ENCODE measurements at places on chromosomes 6 and 20.

GRCh38 chr20:23745247-23745646 is 5.5 kb downstream of the CST1 start:
- no peaks in the 10 kb centered on the region for H3K36me3 ChIP-seq
- H3K4me1 ChIP-seq, result no peaks in the 10 kb centered on the region
- no peak overlapping the region for H3K4me3 ChIP-seq

DNA sequence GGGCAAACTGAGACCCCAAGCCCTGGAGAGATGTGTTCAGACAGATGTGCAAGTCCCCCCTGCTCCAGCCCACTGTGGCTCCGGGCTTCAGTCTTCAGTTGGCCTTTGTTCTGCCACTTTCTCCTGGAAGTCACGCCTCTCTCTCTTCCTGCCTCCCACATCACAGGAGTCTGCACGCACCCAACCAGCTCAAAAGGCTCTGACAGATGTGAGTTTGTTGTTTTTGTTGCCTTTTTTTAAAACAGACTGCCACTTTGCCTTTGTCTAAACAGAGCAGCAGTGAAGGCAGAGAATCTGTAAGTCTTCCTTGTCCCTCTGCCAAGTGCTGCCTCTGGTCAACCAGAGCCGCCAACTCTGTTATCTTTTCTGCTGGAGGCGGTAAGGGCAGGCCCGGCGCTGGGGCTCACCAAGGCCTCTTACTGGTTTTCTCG is 149.7 kb downstream of the TFAP2C start:
- H3K27ac ChIP-seq, result no peak overlapping the region
- no peaks in the 10 kb centered on the region for H3K36me3 ChIP-seq
- no peak for DNase-seq

DNA sequence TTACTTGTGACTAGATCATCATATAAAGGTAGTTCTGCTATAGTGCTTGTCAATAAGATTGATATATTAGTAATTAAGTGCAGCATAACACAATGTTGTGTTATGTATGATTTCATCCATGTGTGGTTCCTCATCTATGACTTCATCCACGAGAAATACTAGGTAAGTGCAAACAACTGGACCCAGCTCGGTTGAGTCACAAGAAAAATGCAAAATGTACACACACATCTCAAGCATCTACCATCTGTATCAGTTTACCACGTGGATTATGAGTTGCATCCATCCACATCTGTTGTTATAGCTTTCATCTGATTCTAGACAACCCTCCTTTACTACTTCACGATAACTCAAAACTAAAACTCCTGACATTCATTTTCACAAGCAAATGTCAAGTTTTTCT is 517.0 kb upstream of the CITED2 start:
- no peaks in the 10 kb centered on the region for H3K4me1 ChIP-seq
- no peaks in the 10 kb centered on the region for H3K36me3 ChIP-seq
- no peak overlapping the region for H3K27ac ChIP-seq
- peaks cover 43% of the 10 kb centered on the region for H3K27me3 ChIP-seq
- DNase-seq, result no peak

DNA sequence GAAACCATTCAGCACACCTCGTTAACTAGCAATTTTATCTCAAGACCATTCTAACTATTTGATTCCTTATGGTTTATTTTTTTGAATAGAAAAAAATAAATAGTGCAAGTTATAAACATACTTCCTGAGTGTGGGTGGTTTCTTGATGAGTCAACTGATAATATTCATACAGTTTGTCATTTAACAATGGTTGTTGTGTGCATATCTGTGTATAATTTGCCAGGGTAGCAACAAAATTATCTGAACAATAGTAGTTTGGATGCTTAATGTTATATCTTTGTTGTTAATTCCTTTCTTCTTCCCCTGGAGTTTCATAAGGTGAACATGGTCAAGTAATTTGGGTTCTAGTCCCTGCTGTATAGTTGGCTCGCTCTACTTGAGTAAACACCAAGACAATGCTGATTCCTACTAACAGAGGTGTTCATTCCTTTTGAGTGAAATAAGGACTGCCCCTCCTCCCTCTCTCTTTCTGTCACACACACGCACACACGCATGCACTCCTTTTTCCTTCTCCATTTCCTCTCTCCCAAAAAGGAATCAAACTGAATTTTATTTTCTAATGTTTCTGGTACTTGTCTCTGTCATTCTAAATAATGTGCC is 938.1 kb upstream of the EPHA7 start:
- H3K4me3 ChIP-seq, result no peak overlapping the region
- H3K36me3 ChIP-seq, result no peaks in the 10 kb centered on the region
- H3K4me1 ChIP-seq, result no peaks in the 10 kb centered on the region
- no peaks in the 10 kb centered on the region for H3K27me3 ChIP-seq

DNA sequence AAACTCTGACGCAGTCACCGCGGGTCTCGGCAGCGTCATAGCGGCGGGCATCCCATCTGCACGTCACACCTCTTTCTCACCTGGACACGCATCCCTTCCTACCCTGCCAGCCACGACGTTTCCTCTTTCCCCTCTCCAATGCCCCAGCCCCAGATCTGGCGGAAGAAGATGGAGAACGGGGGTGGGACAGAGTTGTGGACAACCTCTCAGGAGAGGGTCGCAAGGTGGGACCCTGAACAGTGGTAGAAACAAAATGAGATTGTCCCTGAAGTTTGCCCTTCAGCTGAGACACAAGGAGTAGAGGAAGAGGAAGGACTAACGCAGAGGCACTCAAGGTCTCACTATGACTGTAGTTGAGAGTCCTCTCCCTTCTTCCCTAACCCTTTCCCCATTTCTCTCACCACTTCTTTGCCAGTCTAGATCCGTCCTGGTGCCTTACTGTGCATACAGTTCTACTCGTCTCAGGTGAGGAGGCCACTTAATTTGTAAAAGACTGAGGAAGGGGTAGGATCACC is 562 bp downstream of the TRIM39 start:
- H3K27ac ChIP-seq, result peak overlapping the region; percentile 98
- H3K4me3 ChIP-seq, result peak overlapping the region; percentile 92
- H3K36me3 ChIP-seq, result peaks cover 50% of the 10 kb centered on the region
- no peak for DNase-seq
- H3K27me3 ChIP-seq, result no peaks in the 10 kb centered on the region

DNA sequence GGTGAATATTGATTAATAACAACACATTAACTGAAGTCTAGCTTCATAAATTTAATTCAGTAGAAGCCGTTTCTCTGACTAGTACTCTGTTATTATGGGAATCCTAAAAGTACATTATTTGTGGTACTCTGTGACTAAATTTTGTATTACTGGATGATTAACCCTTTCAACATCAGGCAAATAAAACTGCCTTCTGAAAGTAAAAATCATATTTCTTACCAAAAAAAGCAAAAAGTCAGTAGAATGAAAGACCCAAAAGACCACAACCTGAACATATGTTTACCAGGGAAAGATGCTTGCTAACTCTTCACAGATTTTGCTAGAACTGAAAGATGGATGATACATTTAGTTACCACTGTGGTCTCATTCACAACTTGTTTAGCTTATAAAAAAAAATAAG is 73.2 kb downstream of the AHI1 start:
- DNase-seq, result no peak
- no peak overlapping the region for H3K4me3 ChIP-seq
- peaks cover 3% of the 10 kb centered on the region for H3K36me3 ChIP-seq
- no peaks in the 10 kb centered on the region for H3K4me1 ChIP-seq
- H3K27me3 ChIP-seq, result no peaks in the 10 kb centered on the region
- H3K27ac ChIP-seq, result no peak overlapping the region

DNA sequence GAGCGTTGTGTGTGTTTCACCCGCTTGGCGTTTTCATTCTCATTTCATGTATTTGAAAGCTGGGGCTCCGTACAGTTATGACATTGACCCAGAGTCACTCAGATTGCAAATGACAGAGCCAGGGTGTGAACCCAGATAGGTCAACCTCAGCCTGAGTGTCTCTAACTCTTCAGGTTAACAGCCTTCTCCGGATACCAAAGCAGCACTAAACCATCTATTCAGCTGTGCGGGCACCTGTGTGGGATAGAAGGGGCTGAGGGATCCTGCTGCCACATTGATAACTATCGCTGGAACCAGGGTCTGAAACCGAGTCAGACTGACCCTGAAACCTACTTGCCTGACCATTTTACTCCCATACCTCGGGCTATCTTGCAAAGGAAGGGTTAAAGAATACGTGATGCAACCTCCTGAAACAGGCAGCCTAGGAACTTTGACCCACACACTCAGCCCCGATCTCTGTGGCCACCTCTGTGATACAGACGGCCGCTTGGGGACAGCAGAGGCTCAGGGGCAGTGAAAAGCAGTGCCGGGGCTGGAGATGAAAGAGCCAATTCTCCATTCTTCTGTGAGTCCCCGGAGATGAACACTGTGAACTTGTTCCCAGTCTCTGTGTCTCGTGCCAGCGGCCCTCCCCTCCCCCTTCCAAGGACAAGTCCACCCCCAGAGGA is 233.5 kb upstream of the QKI start:
- no peak overlapping the region for H3K4me3 ChIP-seq
- H3K27ac ChIP-seq, result no peak overlapping the region
- no peak for DNase-seq
- peaks cover 17% of the 10 kb centered on the region for H3K27me3 ChIP-seq
- H3K4me1 ChIP-seq, result no peaks in the 10 kb centered on the region
- peaks cover 2% of the 10 kb centered on the region for H3K36me3 ChIP-seq
